Naive thymus-derived CD4-positive, alpha-beta T cell (primary cell): ENCODE measurements at places on chromosomes 3 and 15. TPM values are rescaled to one million over a fixed set of nuclear protein-coding genes. Genes with fewer than 3 reads are reported as not detected.

LRRC31 gene
- polyA plus RNA-seq, result not detected

PRTG gene
- polyA plus RNA-seq, result not detected

FAM107A gene
- not detected for polyA plus RNA-seq

LYSMD2 gene
- polyA plus RNA-seq, result 46.8 TPM

IGSF10 gene
- polyA plus RNA-seq, result not detected
